Hepatocyte (in vitro differentiated cells): ENCODE measurements at places on chromosomes 3 and 15.

- DNase-seq, result no peak
Measured at GRCh38 chr3:190089711-190090110, 31.0 kb downstream of the P3H2 start.

DNA sequence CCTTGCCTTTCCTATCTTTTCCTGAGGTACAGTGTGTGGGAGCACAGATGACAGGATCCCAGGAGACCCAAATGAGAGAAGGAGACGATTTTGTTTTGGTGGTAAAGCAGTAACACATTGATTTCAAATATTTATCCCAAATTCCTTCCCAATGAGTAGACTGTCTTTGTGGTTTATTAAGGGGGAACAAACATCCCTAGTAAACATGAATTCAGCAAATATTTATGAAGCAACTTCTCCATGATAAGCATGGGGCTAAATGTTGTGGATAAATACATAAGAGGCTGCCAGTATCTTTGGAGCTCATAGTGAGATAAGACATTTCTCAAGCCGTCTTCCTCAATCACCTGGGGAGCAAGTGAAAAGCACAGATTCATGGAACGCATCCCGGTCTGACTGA lies 460.8 kb upstream of the CFAP20DC start:
- no peak for DNase-seq

DNA sequence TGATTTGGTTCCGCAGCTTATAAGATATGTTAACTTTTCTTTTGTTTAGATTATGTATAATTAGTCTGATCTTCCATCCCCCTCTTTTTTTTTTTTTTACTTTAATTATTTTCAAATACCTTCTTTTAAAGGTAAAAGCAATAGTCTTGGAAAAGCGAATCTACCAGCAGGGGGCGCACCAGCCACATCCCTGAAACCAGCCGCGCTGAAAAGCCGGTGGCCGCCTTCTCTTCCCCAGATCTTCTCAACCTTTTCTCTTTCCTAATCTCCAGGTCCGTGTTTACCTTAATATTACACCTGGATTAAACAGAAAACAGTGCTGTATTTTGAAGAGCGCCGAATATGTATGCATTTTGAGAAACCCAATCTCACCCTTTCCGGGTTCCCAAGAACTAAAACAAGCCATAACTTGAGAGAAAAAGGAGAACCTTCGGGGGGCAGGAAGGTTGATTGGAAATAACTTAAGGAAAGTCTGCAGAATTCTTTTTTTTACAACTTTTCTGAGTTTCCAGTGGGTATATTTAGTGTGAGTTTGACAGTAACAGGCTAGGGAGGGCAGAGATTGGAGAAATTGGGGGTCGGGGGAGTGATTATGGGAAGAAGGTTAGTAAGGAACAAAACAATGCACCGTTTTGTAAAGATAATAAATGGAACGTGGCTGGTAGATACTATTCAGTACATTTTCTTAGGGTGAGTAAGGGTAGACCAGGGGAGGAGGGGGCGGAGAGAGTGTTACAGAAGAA lies 2.0 kb upstream of the SOX2 start:
- DNase-seq, result peak; percentile 88

DNA sequence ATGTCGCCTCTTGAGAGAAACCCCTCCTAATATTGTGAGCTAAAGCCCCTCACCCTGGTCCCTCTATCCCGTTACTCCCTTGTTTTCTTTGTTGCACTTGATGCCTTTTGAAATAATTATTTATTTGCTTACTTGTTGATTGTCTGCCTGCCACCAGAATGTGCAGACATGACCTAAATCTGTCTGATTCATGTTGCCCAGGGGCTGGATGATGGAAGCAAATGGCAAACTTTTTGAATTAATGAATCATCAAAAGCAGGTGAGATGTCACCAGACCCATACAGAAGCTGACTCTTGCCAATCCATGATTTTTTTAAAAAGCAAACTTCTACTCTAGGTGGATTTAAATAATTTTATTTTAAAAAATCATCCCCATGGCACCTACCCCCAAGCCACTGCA lies 49.3 kb downstream of the GRIP2 start:
- no peak for DNase-seq

GRCh38 chr15:76996526-76997401 lies 1.8 kb downstream of the PSTPIP1 start:
- DNase-seq, result no peak

GRCh38 chr15:76059320-76060117 lies at the start of gene TMEM266:
TSS of gene TMEM266 (plus strand) at chr15:76059985. CDS start at chr15:76134264, 74,279 bp downstream.
- DNase-seq, result peak; percentile 89

- DNase-seq, result peak; percentile 13
Measured at GRCh38 chr3:179324270-179324754, 1.5 kb downstream of the ZNF639 start.

DNA sequence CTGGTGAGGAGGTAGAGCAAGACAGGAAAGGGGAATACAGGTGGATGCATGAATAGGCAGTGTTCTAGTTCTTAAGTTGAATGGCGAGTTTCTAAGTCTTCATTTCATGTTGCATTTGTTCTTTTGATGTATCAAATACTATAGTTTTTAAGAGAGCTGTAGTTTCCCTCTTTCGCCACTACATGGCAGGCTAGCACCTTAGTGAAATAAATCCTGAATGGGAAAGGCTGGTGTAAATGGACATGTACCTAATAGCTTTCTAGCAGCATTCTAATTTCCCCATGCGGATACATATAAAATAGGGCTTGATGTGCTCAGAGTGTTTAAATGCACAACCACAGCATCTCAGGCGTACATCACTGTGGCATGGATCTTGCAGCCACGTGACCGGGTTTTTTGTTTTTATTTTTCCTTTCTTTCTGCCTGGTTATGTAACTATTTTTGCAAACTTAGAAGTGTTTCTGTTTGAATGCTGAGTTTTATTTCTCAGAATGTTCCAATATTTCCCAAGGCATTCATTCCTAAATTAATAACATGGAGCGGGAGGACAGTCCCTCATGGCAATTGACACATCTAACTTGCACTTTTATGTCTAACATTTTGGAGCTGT lies 23.5 kb upstream of the CLN6 start:
- peak; percentile 83 for DNase-seq

DNA sequence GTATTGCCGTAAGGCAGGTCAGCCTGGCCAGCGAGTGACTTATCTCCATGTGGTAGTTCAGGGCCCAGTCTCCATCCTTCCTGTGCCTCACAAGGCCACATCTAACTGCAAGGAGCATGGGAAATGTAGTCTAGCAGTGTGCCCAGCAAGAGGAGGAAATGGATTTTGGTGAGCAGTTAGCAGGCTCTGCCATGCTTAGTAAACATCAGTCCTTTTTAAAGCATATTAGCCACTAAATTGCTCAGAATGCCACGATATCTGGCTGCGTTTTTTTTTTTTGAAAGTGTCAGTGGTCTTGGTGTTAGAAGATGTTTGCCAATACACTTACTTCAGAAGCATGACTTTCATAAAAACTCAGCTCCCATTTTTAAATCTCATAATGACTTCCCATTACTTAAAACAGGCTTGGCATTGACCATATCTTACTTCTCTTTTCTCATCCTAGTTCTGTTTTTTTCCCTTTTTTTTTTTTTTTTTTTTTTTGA lies 470.2 kb upstream of the TPRG1 start:
- DNase-seq, result no peak

DNA sequence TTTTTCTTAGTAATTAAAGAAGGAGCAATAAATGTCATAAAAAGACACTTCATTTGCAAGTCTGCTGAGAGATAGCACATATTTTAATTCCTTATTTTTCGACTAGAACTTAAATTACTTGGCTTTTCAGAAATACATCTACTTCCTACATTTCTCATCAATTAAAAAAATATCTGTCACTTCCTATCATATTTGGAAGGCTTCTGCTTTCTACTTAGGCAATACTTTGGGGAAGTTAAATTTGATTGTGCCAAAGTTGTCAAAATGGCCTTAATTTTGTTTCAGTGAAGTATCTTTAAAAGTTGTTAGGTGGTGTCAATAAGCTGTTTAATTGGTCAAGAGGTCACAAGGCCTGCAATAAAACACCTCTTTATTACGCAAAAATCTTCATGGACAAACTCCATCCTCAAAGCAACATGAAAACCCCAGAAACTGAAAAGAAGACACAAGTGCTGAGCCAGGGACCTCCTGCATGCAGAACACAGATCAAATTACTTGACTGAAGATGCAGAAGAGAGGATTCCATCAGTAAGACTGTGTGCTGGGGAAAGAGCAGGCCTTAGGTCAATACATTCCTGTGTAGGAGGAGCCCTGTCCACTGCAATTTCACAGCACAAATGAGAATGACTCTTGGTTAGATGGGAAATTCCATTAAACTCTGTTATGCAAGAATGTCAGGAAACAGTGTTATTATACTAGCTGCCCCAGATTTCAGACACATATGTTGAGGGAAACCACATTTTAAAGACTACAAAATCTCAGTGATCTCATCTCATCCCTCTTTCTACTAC lies 48.0 kb upstream of the FSTL1 start:
- peak; percentile 48 for DNase-seq
